SJCRH30 (cell line): ENCODE measurements at places on chromosomes 16 and 17. TPM values are rescaled to one million over a fixed set of nuclear protein-coding genes. Genes with fewer than 3 reads are reported as not detected.

PIMREG gene
- total RNA-seq: 87.2 and 94.7 TPM in 2 replicates

MYOCD gene
- 0.03 and 0.08 TPM in 2 replicates for total RNA-seq

DNA sequence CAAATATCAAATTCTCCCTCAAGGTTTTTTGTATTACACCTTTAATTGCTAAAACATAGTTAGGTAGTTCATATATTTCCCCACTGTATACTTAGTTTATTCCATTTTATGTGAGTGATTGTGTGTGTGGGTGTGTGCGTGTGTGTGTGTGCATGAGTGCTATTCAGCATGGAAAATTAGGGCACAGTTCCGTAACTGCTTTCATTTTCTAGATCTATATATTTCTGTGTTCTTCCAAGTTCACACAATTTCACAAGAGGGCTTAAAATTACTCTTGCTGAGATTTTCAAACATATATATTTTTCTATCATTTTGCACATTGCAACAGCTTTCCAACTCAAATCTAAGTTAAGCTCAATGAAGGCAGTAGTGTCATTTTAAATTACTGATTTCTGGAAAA, 782.9 kb upstream of the SOX9 start:
- DNase-seq: no peak

OR2C1 gene
- not detected in 2 replicates for total RNA-seq

CCL14 gene
- total RNA-seq: not detected in 2 replicates

KRTAP1-5 gene
- total RNA-seq: not detected in 2 replicates

CHCT1 gene
- not detected in 2 replicates for total RNA-seq

DNA sequence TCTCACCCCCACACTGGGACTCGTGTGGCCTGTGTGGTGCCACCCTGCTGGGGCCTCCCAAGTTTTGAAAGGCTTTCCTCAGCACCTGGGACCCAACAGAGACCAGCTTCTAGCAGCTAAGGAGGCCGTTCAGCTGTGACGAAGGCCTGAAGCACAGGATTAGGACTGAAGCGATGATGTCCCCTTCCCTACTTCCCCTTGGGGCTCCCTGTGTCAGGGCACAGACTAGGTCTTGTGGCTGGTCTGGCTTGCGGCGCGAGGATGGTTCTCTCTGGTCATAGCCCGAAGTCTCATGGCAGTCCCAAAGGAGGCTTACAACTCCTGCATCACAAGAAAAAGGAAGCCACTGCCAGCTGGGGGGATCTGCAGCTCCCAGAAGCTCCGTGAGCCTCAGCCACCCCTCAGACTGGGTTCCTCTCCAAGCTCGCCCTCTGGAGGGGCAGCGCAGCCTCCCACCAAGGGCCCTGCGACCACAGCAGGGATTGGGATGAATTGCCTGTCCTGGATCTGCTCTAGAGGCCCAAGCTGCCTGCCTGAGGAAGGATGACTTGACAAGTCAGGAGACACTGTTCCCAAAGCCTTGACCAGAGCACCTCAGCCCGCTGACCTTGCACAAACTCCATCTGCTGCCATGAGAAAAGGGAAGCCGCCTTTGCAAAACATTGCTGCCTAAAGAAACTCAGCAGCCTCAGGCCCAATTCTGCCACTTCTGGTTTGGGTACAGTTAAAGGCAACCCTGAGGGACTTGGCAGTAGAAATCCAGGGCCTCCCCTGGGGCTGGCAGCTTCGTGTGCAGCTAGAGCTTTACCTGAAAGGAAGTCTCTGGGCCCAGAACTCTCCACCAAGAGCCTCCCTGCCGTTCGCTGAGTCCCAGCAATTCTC, 27.4 kb downstream of the STH start:
- DNase-seq: no peak

DNA sequence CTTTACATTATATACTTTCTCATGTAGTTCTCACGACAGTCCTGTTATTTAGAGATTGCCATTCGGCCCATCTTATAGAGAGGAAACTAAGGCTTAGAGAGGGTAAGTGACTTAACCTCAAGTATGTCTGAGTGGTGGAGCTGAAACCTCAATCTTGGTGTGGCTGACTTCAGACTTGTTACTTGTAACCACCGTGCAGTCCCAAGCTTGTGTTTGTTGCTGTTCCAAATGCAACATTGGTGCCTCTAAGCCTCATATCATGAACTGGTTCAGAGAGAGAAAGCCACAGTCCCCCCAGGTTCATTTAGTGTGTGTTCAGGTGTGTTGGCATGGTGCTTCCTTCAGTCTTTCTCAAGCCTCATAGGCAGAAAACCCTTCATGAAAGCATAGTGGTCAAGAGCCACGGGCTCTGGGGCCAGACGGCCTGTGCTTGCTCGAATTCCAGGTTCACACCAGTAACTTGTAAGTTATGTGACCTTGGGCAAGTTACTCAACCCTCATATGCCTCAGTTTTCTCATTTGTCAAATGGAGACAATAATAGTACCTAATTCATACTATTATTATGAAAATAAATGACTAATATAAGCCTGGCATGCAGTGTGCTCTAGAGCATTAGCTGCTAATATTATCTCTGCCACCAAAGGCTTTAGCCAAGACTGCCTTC, 39.9 kb downstream of the CDH1 start:
- DNase-seq: no peak

CHAD gene
- total RNA-seq: not detected in 2 replicates

PLLP gene
- 0.30 and 0.49 TPM in 2 replicates for total RNA-seq

KRT17 gene
- total RNA-seq: 134 and 149 TPM in 2 replicates

GPRC5B gene
- 7.1 and 7.8 TPM in 2 replicates for total RNA-seq

GRCh38 chr17:48131216-48131824, 23.8 kb downstream of the SNX11 start:
- DNase-seq: peak; percentile 74

DNA sequence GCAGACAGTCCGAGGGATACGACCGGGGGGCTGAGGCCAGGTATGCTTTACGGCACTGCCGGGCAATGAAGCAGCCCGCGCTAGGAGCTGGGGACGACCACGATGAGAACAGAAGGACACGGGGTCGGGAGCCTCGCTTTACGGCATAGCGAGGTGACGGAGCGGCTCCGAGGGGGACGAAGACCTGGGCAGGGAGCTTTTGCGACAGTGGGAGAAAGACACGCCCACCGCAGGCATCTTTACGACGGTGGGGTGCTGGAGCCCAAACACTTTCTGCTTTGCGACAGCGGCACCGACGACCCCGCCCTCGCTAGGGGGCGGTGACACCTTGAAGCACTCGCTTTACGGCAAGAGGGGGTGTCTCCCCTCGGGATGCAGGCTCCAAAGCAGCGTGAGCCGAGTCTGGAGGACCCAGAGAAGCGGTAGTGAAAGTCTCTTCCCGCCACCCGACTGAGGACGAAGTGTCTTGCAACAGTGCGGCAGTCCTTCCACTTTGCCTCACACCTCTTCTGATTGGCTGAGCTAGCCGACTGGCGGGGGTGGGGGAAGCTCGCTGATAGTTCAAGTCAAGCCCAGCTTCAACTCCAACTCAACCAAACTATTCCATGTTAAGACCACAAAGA, 350 bp upstream of the NEURL4 start:
- peak; percentile 95 for DNase-seq

USH1G gene
- 0.08 and 0.14 TPM in 2 replicates for total RNA-seq

DNA sequence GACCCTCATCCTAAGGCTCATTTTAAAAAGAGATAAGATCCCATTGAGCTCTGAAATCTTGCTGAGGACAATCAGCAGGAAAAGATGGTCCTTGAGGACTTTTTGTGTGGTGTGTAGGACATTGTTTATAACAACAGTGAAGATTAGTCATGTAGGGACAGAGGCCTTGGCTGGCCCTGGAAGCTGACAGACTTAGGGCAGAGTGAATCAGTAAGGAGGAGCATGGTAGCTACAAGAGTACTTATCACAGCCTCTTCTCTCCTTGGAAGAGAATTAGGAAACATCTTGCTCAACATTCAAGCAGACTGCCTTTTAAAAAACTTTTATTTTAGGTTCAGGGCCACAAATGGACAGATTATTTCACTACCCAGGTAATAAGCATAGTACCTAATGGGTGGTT, 665.9 kb upstream of the SALL1 start:
- no peak for DNase-seq

DNA sequence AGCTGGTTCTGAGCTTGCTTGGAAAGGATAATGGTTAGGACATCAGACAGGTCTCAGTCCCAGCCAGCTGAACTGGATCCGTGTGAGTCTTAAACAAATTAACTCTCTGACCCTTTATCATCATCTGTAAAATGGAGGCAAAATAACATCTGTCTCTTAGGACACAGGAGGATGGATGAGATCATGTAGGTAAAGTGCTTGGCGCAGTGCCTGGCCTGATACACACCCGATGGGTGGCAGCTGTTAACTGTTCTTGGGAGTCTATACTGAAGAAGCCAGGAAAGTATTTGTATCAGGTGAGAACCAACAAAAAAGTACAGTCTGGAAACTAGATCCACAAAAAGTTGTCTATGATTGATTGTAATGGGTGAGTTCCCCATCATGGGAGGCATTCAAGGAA, 188.6 kb downstream of the C16orf78 start:
- no peak for DNase-seq

DNA sequence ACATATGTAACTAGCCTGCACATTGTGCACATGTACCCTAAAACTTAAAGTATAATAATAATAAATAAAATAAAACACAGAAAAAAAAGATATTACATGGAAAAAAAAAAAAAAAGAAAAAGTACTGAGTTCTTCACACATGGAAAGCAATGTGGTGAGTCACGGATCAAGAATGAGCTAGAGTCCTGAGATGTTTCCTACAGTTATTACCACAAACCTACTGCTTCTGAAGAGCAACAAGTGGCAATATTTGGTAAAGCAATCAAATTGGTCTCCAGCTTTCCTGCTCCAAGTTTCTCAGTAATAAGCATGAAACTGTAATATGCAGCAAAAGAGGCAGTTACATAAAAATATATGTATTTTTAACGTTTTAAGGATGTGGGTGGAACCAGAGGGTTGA, 223.3 kb upstream of the SALL1 start:
- DNase-seq: no peak

DNA sequence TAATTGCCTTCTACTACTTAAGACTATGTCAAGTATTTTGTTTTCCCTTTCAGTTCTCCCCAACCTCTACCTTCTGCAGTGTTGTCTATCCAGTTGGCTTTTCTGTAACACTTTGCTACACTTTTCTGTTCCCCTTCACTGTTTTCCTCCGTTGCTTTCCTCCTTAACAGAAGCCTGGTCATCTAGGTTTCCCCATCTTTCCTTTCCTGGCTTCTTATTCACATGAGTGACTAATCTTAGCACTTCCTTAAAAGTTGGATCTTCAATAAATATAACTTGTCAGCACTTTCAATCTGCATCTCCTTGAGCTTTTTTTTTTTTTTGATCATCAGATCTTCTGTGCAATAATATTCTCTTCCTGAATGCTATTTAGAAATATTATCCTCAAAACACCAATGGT, 2.8 kb upstream of the SLFN11 start:
- DNase-seq: no peak

DNA sequence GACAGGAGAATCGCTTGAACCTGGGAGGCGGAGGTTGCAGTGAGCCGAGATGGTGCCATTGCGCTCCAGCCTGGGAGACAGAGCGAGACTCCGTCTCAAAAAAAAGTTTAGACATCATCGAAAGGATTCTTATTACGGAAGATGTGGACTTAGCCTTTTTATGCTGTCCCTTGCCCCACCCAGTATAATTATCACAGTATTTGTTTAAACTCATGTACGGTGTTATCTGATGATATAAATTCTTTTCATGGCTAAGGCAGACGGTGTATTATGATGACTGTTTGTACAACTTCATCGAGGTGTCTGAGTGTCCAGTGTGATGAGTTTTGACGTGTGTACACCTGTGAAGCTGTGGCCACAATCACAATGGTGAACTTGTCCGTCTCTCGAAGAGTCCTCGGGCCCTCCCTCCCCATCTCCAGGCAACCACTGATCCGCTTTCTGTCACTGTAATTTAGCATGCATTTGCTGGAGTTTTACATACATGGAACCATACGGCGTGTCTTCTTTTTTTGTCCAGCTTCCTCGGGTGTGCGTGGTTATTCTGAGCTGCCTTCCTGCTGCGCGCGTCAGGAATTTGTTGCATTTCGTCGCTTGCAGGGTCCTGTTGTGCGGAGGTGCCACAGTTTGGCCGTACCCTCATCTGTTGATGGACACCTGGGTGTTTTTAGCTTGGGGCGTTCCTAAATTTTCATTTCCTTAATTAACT, 26.2 kb downstream of the BAIAP2 start:
- DNase-seq: no peak

TBC1D3D gene
- not detected in 2 replicates for total RNA-seq

PRCD gene
- 2.1 and 3.4 TPM in 2 replicates for total RNA-seq

DNA sequence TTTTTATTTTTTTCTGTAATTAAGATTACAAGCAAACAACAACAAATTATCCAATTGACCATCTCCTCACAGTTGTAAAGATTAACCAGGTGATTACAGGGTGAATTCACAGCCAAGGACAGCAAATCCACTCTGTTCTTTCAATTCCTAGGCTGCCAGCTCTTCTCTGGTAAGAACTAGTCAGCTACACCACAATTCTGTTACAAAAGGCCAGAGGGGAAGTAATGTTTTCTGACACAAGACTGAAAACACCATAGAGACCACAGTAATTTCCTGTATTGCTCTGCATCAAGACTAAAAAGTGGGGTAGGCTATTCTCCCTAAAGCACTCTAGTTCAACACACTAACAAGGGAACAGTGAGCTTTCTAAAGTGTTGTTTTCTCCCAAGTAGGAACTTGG, 10.6 kb downstream of the CA10 start:
- no peak for DNase-seq

MYL4 gene
- total RNA-seq: 58.4 and 61.9 TPM in 2 replicates

GRCh38 chr17:81831957-81832607, 1.0 kb downstream of the MCRIP1 start:
- no peak for DNase-seq

GRCh38 chr16:75019007-75019406, 20.2 kb downstream of the ZNRF1 start:
- no peak for DNase-seq

NPIPB8 gene
- total RNA-seq: not detected in 2 replicates

DNA sequence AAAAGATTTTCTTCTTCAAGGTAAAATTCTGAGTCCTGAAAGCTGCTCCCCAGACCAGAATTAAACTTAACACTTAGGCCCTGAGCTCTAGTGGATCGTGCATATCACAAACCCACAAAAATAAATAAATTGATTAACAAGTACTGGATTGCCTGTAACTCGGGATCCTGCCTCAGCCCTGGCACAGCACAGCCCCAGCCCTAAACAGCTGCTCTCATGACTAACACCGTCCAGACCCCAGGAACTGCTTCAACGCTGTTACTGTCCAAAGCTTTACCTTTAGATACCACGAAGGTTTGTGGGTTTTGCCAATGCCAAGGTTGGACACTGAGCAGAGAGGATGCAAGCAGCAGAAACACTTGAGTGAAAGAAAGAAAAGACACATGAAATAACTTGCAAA, 172.5 kb downstream of the COPRS start:
- DNase-seq: no peak

- no peak for DNase-seq
These were observed 606.4 kb upstream of the SALL1 start for GRCh38 chr16:51757505-51757904.

DNA sequence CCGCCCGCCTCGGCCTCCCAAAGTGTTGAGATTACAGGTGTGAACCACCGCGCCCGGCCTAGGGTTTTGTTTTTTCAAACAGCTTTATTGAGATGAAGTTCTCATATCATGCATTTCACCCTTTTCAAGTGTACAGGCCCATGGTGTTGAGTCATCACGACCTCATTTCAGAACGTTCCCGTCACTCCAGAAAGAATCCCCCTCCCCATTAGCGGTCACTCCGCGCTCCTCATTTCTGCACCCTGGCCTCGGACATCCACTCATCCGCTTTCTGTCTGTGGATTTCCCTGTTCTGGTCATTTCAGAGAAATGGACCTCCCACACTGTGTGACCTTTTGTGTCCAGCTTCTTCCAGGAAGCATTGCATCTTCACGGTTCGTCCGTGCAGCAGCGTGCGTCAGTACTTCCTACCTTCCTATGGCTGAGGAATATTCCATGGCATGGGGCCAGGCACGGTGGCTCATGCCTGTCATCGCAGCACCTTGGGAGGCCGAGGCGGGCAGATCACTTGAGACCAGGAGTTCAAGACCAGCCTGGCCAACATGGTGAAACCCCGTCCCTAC, 135.2 kb upstream of the GSE1 start:
- no peak for DNase-seq

SLC35G6 gene
- not detected in 2 replicates for total RNA-seq
